ENCODE measurements at places on chromosomes 16 and 17. TPM values are rescaled to one million over a fixed set of nuclear protein-coding genes. Genes with fewer than 3 reads are reported as not detected.

DNA sequence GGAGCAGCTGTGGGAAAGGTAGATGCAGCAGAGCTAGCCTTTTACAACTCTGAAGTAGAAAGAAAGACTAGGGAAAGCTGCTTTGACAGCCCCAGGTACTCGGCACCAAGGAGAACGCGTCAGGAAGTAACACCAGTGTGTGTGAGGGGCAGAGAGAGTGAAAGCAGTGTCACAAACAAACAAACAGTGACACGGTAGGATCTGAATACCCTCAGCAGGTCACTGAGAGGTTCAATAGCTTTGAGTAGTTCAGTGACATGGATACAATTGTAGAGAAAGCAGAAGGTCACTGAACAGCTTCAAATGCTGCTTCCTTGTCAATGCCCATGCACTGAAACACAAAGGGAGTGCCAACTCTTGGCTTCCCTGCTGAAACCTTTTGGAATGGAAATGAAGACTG lies 150.3 kb upstream of the C17orf78 start:
- DNase-seq, result no peak

DNA sequence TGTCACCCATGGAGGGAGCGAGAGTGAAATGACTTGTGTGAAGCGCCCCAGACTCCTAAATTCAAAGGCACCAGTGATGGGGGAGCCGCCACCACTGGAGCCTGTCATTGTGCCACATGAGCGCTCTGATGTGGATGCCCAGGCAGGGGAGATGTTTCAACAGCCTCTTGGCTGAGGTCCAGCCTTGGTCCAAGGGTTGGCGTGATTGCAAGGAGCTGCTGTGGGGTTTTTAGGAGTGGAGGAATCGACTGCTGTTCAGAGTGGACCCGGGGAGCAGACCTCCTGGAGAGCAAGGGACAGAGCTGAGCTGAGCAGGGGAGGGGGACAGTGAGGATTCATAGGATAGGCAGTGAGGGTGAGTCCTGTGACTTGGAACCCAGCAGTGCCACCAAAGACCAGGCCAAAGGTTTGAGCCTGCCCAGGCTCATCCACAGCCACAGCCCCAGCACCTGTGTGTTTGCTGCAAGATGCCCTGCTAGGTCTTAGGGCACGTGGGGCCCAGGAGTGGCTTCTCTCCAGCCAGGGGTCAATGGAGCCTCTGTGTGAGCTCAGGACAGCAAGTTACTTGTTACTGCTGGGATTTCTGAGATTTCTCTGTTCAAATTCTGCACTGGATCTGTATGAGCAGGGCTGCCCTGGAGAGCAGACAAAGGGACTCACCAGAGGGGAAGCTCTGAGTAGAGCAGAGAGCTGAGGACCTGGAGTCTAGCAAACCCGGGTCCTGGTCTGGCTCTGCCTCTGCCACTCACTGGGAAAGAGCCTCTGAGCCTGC lies 20.3 kb downstream of the RHBDL3 start:
- DNase-seq, result no peak

GRCh38 chr16:57024894-57025680 lies 35.7 kb downstream of the NLRC5 start:
- DNase-seq, result no peak

DNA sequence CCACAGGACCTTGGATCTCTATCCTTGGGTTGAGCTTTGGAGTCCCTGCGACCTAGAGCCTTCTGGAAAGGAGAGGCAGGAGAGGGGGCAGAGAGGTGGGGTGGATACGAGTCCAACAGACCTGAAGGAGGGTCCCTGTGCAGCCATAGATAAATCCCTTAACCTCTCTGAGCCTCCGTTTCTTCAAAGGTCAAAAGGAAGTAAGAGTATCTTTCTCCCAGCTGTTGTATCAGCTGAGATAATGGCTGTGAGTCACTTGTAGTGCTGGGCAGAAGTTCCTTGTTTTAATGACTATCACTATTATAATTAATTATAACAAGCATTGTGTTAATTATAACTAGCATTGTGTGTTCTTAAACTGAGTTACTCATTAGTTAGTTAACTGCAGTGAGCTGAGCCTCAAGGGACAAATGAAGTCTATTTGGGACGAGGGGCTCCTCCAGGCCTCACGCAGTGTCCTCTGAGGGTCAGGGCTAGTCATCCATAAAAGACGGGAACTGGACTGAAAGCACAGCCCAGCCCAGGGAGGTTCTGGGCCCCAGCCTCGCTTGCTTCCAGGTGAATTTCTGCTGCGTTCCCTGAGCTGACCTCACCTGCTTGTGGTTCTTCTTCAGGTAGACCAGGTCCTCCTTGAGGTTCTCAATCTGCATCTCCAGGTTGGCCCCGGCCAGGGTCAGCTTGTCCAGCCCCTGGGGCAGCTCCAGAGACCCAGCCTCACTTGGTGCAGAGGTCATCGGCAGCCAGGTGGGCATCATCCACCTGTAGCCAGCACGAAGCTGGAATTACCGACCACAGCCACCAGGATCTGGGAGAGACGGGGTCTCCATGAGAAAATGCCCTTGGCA lies 5.7 kb upstream of the KRT17 start:
- DNase-seq, result no peak

- DNase-seq, result no peak
These were observed 113.8 kb downstream of the ABCC12 start for GRCh38 chr16:48041981-48042421.

DNA sequence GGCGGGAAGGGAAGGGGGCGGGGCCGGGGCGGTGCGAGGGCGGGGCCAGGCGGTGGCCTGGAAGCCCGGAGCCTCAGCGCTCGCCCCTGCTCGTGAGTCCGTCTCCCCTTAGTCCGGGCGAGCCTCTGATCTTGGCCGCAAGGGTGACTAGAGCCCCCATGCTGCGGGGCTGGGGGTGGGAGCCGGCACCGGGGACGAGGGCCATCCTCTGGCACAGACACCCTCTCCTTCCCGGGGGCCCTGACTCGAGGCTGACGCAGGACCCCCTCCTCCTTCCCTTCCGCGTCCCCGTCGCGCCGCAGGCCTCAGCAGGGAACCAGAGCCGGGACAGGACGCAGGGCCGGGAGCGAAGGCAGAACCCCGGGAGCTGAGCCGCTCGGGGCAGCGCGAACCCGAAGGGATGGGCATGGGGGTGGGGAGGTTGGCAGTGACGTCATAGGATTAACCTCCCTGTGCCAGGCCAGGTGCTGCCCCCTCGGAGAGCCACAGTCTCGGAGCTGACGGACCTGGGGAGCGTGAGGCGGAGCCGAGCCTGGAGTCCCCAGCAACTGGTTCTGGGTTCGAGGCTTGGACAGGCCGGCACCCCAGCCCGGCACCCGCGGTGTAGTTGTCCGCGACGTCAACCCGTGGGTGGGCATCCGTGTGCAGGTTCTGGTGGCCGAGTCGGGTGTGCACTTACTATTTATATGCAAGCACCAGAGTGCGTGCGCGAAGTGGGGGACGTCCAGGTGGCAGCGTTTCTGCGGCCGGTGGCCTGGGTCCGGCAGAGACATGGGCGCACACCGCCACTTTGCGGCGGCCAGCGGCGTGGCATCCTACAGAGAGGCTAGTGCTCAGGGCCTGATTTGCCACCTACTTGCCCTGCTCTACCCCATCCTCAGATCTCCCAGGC lies 503 bp upstream of the PLCD3 start:
- DNase-seq, result peak; percentile 80

The NETO2 gene
- 41.2 TPM for total RNA-seq

GRCh38 chr16:10256784-10257641 lies 74.8 kb upstream of the GRIN2A start:
- no peak for DNase-seq

The ZG16 gene
- total RNA-seq, result 0.26 TPM

DNA sequence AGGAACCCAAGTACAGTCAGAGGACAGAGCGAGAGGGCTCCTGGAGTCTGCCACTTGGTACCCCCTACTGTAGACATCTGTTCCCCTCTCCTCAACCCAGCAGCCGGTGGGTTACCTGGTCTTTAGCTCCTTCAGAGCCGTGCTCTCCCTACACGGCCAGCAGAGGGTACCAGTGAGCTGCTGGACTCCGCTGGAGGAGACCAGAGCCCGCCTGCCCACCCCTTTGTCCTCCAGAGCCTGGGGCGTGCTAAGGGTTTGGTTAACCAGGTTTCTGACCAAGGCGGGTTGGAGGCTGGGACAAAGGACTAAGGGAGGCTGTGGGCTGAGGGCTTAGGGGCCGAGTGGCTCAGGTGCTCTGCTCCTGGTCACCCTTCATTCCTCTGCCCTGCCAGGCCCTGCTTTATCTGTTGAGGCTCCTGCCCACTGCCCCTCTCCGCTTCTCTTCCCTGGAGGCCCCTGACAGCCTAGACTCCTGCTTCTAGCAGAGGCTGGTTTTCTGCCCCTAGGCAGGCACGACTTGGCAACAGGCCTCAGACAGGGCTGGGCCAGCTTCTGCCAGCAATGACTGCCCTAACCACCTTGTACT lies 2.7 kb upstream of the HSD11B2 start:
- DNase-seq, result peak; percentile 59

The ALOX12 gene
- total RNA-seq, result not detected

The TRIM47 gene
- total RNA-seq, result 48.3 TPM

DNA sequence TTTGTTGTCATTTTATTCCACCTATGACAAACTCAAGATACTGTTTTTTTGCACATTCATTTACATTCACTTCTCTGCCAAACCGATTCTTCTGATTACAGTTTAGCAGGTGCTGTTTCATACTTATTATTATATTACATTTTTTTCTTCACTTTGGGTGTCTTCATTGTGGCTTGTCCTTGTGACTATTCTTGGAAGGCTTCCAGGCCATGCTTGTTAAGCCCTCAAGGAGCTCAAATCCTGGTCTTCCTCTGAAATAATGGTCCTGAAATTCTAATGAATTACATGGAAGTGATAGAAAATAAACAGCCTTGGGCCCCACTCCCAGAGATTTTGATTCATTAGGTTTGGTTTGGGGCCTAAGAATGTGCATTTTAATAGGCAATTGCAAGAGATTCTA lies 1.4 kb downstream of the KRTAP2-4 start:
- no peak for DNase-seq

DNA sequence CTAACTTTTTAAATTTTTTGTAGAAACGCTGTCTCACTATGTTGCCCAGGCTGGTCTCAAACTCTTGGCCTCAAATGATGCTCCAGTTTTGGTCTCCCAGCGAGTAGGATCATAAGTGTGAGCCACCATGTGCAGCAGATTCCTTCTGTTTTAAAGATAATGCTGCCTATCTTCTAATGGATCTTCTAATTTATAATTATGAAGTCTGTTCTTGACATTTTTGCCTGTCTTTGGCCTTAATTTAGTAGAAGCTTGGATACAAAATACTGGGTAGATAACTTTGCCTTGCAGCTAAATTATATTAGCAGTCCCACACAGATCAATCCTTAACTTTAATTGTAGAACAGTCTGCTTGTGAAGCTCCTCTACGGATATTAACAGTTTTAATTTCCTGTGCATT lies 566.6 kb upstream of the CDH8 start:
- no peak for DNase-seq

DNA sequence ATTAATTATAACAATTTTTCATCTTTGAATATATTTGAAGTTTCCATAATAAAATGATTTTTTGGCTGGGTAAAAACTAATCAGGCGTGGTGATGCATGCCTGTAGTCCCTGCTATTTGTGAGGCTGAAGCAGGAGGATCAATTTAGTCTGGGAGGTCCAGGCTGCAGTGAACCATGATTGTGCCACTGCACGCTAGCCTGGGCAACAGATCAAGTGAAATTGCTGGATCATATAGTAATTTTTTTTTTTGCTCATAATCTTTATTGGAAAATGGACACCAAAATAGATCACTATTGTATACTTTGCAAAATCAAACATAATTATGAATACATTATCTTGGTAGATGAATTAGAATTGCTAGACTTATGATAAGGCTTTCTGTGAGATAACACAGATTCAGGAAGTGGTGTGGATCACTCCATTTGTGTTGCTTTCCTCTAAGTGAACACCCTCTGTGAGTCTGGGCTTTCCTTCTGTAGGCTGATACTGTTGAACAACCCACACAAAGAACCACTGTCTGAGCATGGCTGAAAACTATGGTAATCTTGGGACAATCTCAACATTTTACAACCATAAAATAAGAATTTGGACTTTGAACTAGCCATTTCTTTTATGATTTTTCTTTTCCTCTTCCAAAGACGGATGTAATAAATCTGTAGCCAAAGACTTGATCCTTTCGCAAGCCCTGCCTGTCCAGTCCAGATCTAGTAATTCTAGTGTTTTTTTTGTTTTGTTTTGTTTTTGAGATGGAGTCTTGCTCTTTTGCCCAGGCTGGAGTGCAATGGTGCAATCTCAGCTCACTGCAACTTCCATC lies 5.6 kb upstream of the ST3GAL2 start:
- DNase-seq, result no peak

The HSD17B1 gene
- total RNA-seq, result 0.90 TPM

- DNase-seq, result no peak
These were observed 95.4 kb downstream of the IRX3 start for GRCh38 chr16:54191163-54191562.

GRCh38 chr17:20120836-20121235 lies 111.7 kb downstream of the SPECC1 start:
- DNase-seq, result no peak

DNA sequence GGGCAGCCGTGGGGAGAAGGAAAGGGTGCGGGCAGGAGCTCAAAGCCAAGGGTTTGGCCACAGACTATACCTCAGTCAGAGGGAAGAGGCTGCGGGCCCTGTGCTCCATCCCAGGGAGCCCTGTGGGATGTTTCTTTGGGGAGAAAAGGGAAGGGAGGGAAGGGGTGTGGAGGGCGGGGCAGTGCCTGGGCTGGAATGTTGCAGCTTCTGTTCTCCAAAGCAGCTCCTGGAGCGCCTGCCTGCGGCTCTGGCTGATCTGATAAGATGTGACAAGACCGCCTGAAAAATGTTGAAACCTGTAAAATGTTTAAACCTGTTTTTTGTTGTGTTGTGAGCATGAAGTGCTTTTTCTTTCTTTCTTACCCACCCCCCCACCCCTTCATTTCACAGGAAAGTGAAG lies 32.8 kb downstream of the WNT3 start:
- DNase-seq, result peak; percentile 77

The ERCC4 gene
- total RNA-seq, result 17.4 TPM

The OTOA gene
- not detected for total RNA-seq

The SPIRE2 gene
- 34.5 TPM for total RNA-seq

The GLIS2 gene
- total RNA-seq, result 48.3 TPM

DNA sequence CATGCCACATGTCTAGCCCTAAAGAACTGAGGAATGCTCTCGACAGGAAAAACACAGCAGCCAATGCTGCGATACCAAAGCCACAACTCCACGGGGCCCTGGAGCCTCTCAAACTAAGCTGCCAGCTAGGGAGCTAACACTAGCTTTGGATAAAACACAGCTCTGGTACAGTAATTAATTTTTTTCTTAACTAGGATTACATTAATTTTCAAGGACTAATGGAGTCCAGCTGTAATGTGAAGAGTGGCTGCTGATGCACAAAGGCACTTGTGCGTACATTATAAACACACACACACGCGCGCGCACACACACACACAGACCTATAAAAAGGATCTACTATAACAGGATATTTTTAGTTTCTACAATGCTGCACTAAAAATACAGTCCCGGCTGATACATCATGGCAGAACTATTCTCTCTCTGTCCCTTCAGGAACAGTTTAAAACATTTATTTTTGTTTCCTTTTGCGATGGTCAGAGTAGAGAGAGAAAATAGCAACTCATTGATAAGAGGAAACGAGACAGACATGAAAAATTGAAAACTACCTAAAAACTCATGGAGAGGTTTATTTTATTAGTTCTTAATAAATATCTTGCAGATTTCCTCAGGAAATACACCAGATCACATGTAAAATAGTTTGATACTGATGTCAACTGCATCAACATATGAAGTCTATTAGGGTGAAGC lies 88.5 kb downstream of the SMG6 start:
- no peak for DNase-seq

- no peak for DNase-seq
These were observed 504.3 kb downstream of the XYLT1 start for GRCh38 chr16:16966439-16966838.

Data from PC-9 (cell line).